ENCODE measurements at places on chromosomes 11 and 22. TPM values are rescaled to one million over a fixed set of nuclear protein-coding genes. Genes with fewer than 3 reads are reported as not detected.

The KIRREL3 gene
- polyA plus RNA-seq = not detected

The SGSM1 gene
- polyA plus RNA-seq = 0.46 TPM

The TRIM21 gene
- 18.9 TPM for polyA plus RNA-seq

The OR2AG1 gene
- polyA plus RNA-seq = not detected

The SLCO2B1 gene
- polyA plus RNA-seq = 0.04 TPM

The TNNI2 gene
- not detected for polyA plus RNA-seq

The JOSD1 gene
- 61.7 TPM for polyA plus RNA-seq

The ALDH3B1 gene
- polyA plus RNA-seq = 1.0 TPM

The BIK gene
- 0.57 TPM for polyA plus RNA-seq

The LIF gene
- polyA plus RNA-seq = 0.12 TPM

The SSTR3 gene
- not detected for polyA plus RNA-seq

The ART1 gene
- not detected for polyA plus RNA-seq

The ATP5MG gene
- 439 TPM for polyA plus RNA-seq

The DRD2 gene
- not detected for polyA plus RNA-seq

The HBE1 gene
- 0.32 TPM for polyA plus RNA-seq

The SAA4 gene
- not detected for polyA plus RNA-seq

The GUCY1A2 gene
- polyA plus RNA-seq = 0.03 TPM

The SYT13 gene
- polyA plus RNA-seq = not detected

The TYR gene
- polyA plus RNA-seq = not detected

The SPI1 gene
- not detected for polyA plus RNA-seq

The TSPAN18 gene
- polyA plus RNA-seq = 32.0 TPM

The ABCC8 gene
- not detected for polyA plus RNA-seq

The SMDT1 gene
- 74.2 TPM for polyA plus RNA-seq

The CELF1 gene
- polyA plus RNA-seq = 58.9 TPM

The CD59 gene
- polyA plus RNA-seq = 992 TPM

The TP53AIP1 gene
- polyA plus RNA-seq = not detected

The FAM181B gene
- 0.03 TPM for polyA plus RNA-seq

The HOATZ gene
- not detected for polyA plus RNA-seq

The KCNJ4 gene
- polyA plus RNA-seq = not detected

The TENM4 gene
- 0.06 TPM for polyA plus RNA-seq

The P2RX6 gene
- polyA plus RNA-seq = not detected

The ART5 gene
- polyA plus RNA-seq = not detected

The OR4C6 gene
- polyA plus RNA-seq = not detected

The AQP11 gene
- polyA plus RNA-seq = 0.72 TPM

The SYT12 gene
- not detected for polyA plus RNA-seq

The SCT gene
- not detected for polyA plus RNA-seq

The KCNA4 gene
- polyA plus RNA-seq = not detected
